ENCODE measurements at places on chromosomes 7 and 10. TPM values are rescaled to one million over a fixed set of nuclear protein-coding genes. Genes with fewer than 3 reads are reported as not detected.

GRCh38 chr7:28410628-28411531, 1.4 kb upstream of the CREB5 start:
- peak; percentile 16 for DNase-seq

- no peak for DNase-seq
These were observed 233.2 kb downstream of the TCERG1L start for GRCh38 chr10:131078131-131078881.

Gene COL13A1
- total RNA-seq, result 5.7 TPM

Gene TSPAN33
- total RNA-seq, result 4.2 TPM

Gene HOXA5
- total RNA-seq, result 0.69 TPM

- peak; percentile 39 for DNase-seq
These were observed 266 bp upstream of the MDFIC start for GRCh38 chr7:114921631-114922025.

Gene KIF11
- total RNA-seq, result 35.0 TPM

Gene AVL9
- 50.6 TPM for total RNA-seq

- no peak for DNase-seq
These were observed 86.8 kb downstream of the CD36 start for GRCh38 chr7:80725181-80725611.

- DNase-seq, result peak; percentile 46
These were observed 185.3 kb upstream of the PCLO start for GRCh38 chr7:83347945-83348444.

Gene MOSPD3
- total RNA-seq, result 15.6 TPM

Gene REEP3
- total RNA-seq, result 67.8 TPM

DNA sequence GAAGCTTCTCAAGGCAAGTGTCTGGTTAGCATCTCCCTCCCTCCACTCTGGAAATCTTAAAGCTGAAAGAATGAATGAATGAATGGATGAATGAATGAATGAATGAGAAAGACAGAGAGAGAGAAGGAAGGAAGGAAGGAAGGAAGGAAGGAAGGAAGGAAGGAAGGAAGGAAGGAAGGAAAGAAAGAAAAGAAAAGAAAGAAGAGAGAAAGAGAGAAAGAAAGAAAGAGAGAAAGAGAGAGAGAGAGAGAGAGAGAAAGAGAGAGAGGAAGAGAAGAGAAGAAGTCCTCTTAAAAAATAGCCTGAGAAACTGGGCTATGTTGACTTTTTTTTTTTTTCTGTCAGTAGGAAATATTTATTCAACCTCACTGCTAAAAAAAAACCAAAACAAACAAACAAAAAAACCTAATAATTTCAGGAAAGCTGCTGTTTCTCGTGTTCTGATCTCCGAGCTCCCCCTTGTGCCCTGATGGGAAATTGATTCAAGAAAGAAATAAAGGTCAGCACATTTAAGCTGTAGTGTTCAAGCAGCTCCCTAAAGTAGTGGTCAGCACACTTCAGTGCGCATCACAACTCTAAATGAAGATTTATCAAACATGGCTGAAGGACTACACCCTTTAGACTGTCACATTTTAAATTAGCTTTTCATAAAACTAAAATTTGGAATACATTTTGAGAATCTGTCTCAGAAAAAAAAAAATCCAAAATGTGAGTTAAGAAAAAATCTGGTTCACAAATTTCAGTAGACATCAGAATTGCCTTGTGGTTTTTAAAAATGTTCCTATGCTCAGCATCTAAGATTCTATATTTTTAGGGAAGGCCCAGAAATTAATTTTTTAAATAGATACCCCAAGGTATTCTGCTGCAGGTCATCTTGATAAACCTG, 154.3 kb downstream of the ELAPOR2 start:
- peak; percentile 28 for DNase-seq

Gene LRRD1
- total RNA-seq, result not detected

- no peak for DNase-seq
These were observed 7.6 kb upstream of the BPGM start for GRCh38 chr7:134639061-134639460.

Gene DPYSL4
- 6.0 TPM for total RNA-seq

GRCh38 chr10:60578217-60578616, 188.5 kb upstream of the ANK3 start:
- DNase-seq, result no peak

GRCh38 chr7:47454069-47454973, 127.6 kb downstream of the TNS3 start:
- DNase-seq, result peak; percentile 83

Gene WNT8B
- total RNA-seq, result not detected

DNA sequence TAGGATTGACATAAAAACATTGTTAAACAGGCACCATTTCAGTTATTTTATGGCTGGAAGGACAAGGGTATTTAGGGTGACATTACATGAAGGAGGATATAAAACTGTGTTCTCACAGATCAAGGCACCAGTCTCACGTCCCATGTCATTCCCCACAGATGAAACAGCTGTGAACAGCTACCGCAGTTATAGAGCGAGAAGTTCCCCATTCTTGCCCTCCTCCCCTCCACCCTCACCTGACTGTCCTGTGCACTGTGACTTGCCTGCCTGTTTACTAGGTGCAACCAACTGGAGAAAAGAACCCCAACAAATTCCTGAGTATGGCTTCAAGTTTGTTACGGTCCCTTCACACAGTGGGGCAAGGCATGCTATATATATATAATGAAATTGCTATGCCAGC, 141.6 kb downstream of the SND1 start:
- DNase-seq, result no peak

Gene ZNF425
- 3.1 TPM for total RNA-seq

- no peak for DNase-seq
These were observed 156.9 kb upstream of the RHOBTB1 start for GRCh38 chr10:61100887-61101286.

- DNase-seq, result no peak
These were observed 44.0 kb upstream of the COL13A1 start for GRCh38 chr10:69757553-69758309.

DNA sequence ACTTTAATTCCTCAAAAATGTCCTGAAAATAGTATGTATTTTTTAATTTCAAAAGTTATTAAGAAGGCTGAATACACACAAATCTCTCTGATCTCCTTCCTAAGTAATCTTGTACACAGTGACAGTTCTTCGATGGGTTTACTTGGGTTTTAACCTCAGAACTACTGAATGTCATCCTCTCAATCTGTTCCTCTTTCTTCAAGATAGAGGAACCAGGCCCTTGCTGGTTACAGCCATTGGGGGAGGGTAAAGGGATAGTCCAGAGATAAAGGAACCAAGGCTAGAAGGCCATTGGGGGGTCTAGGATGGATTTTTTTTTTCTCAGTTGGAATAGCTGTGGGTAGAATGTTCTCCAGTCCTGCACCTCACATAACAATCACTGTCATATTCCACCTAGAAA, 224.9 kb downstream of the SKIDA1 start:
- DNase-seq, result no peak

DNA sequence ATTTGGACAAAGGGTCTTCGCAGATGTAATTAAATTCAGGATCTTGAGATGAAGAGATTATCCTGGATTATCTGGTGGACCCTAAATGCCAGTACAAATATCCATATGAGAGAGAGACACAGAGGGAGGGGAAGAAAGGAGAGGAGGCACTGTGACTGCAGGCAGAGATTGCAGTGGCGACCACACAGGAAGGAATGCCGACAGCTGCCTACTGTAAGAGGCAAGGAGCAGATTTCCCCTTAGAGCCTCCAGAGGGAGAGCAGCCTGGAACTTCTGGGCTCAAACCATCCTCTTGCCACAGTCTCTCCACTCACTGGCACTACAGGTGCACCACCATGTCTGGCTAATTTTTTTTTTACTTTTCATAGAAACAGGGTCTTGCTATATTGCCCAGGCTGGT, 152.3 kb downstream of the SDK1 start:
- no peak for DNase-seq

GRCh38 chr10:72542396-72542815, 83.5 kb downstream of the MICU1 start:
- no peak for DNase-seq

Gene SYT15B
- total RNA-seq, result 0.05 TPM

Gene CUZD1
- total RNA-seq, result 0.02 TPM

DNA sequence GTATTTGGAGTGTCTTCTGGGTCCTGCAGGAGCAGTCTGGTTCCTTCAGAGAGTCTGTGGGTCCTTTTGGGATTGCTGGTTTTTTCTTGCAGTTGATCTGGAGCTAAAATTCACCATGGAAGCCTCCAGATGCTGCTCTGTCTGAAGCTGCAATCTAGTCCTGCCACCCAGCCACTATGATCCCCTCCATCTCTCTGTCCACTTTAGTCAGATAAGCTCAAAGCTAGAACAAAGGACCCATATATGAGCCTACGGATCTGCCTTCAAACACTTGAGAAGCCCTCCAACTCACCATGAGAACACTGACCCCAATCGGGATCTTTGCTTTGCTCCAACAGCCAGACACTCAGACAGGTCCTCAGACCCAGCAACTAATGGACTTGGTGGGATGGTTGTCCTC, 618 bp upstream of the TBXAS1 start:
- DNase-seq, result no peak

Gene CALY
- total RNA-seq, result not detected

Gene SAP25
- total RNA-seq, result not detected
